Smooth muscle cell of the brain vasculature (primary cell): ENCODE measurements at places on chromosomes 4 and X.

DNA sequence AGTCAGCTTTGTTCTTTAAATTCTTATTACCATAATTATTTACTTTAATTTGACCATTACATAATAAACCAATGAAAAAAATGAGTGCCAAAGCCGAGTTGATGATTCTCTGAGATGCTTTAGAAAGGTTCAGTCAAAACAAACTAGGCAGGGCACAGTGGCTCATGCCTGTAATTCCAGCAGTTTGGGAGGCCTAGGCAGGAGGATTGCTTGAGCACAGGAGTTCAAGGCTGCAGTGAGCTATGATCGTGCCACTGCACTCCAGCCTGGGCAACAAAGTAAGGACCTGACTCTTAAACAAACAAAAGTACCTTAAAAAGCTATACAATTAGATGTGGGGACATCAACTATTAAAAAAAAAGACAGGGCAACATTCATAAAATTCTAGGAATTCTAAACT is 75.0 kb downstream of the AFAP1 start:
- no peak for DNase-seq

DNA sequence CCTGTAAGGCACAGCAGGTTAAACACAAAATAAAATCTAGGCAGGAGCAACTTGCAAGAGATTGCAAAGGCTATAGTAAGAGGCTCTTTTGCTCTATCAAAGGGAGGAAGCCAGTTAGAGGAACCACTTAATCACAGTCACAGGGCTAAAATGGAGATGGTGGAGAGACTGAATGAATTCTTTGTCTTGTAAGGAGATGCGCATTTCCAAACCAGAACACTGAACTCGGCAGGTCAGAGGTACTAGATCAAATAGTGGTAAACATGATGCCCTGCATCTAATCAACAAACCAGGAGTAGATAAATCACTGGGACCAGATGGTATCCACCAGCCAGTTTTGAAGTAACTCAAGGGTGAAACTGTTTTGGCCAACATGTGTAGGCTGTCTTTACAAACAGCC is 55.8 kb downstream of the GPC4 start:
- no peak for DNase-seq

GRCh38 chr4:7947927-7948326 is 8.3 kb upstream of the AFAP1 start:
- no peak for DNase-seq

DNA sequence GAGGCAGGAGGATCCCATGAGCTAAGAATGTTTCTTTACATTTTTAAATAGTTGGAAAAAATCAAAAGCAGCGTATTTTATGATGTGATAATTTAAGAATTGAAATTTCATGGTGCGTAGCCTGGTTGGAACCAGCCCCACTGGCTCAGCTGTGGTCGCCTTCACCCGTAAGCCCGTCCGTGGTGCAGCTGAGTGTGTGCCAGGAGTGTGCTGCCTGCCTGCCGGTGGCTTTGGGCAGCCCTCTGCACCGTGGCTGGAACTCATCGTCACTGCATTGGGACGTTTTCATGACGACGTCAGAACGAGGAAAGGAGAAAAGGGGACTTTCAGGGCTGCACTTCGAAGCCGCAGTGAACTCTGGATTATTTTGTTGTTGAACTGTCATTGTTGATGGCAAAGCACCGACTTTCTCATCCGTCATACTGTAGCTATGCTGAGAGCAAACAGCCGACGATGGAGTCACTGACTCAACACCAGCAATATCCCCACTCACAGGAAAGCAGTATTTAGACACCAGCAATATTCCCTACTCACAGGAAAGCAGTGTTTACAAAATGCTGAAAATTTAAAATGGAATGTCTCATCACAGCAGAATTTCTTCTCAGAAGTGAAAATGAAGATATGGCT is 35.1 kb downstream of the PCGF3 start:
- DNase-seq = no peak

GRCh38 chrX:72713130-72713529 is 976 bp downstream of the PHKA1 start:
- DNase-seq = no peak

GRCh38 chr4:145731028-145731427 is 51.1 kb downstream of the C4orf51 start:
- DNase-seq = peak; percentile 70
